ENCODE measurements at places on chromosomes 12 and 14. TPM values are rescaled to one million over a fixed set of nuclear protein-coding genes. Genes with fewer than 3 reads are reported as not detected.

Gene CD27
- 46.1 TPM for total RNA-seq

Gene VRTN
- not detected for total RNA-seq

Gene IAPP
- not detected for total RNA-seq

Gene MAP1LC3B2
- 2.1 TPM for total RNA-seq

Gene OASL
- 34.7 TPM for total RNA-seq

Gene KRT72
- 83.4 TPM for total RNA-seq

Gene C12orf54
- total RNA-seq = not detected

Gene LMNTD1
- not detected for total RNA-seq

Gene SERPINA10
- total RNA-seq = not detected

Gene NINJ2
- 1.1 TPM for total RNA-seq

Gene PPP1R1A
- total RNA-seq = not detected

Gene PTGER2
- total RNA-seq = 4.3 TPM

Gene SPTB
- total RNA-seq = 0.08 TPM

Gene SLC39A2
- total RNA-seq = not detected

Gene KRT74
- total RNA-seq = 0.34 TPM

Gene DPY19L2
- not detected for total RNA-seq

Gene TPPP2
- not detected for total RNA-seq

Gene MORN3
- 9.8 TPM for total RNA-seq
